ENCODE measurements at places on chromosomes 16 and 17.

DNA sequence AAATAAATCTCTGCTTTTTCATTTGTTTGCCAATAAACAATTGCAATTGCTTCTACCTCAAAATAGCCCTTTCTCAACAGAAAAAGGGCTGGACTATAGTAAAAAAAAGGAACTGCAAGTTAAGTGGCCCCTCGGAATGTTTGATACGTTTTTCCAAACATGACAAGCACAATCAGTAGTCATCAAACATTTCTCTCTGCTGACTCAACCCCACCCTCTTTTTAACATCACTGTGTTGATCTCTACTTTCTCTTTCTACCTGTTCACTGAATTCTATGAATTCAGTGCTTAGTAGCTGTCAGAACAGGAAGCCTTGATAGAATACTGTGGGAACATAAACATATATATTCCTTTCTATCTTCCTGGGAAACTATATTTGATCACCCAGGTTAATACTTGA is 116.5 kb upstream of the AXIN2 start:
- no peak for DNase-seq

- DNase-seq = no peak
Measured at GRCh38 chr17:81238490-81238814, 403 bp downstream of the TEPSIN start.

DNA sequence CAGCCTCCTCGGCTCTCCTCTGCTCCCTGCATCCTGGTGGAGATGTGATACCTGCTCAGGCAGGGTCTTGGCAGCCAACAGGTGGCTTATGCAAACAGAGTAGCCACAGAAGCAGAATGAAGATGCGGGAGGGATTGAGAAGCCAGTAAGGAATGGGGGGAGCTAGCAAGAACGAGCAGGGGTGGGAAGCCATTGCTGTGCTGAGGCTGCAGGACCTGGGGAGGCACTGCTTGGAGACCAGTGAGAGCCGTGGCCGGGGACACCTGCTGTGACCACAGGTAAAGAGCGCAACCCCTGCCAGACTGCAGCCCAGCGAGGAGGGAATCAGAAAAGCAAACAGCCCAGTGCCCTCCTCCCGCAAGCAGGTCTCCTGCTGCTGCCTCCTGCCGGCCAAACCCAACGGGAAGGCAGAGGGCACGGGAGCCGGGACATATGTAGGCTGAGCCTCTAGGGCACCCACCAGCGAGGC is 14.7 kb downstream of the AIPL1 start:
- DNase-seq = no peak

GRCh38 chr16:11843206-11843605 is 8.1 kb downstream of the RSL1D1 start:
- no peak for DNase-seq

- DNase-seq = no peak
Measured at GRCh38 chr17:18332909-18333489, 17.9 kb downstream of the SMCR8 start.

- DNase-seq = peak; percentile 35
Measured at GRCh38 chr16:49441366-49441780, 67.8 kb downstream of the C16orf78 start.

DNA sequence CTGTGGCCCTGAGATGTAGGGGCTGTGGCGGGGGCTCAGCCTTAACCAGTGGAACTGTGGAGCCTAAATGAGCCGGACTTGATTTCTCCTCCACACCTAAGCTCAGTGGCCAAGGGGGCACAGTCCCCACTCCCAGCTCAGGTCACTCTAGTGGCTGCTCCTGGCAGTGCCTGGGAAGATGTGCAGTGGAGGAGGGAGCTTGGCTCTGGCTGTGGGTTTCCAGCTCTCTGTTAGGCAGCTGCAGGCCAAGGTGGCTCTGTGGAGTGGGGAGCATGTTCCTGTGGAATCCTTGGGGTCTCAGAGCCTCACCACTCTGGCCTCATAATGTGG is 76.3 kb downstream of the AMFR start:
- DNase-seq = no peak

GRCh38 chr16:67399218-67399733 is 6.0 kb upstream of the TPPP3 start:
- DNase-seq = no peak

- no peak for DNase-seq
Measured at GRCh38 chr17:38567350-38567749, 38.4 kb downstream of the SRCIN1 start.

GRCh38 chr16:27508476-27508875 is 41.2 kb downstream of the GTF3C1 start:
- DNase-seq = no peak

DNA sequence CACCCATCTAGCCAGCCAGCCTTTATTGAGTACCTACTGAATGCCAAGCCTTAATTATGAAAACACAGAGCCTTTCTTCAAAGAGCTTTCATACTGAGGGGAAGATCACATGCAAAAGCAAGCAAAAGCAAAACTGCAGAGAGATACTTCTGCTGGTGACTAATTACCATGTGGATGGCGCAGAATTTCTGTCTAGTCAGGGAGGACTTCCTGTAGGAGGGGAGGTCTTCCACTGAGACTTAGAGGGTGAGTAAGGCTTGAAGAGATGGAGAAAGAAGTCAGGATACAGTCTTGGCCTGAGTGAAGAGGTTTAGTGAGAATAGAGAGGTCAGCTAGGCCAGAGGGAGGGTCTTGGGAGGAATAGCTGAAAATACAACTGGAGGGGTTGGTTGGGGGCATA is 53.9 kb upstream of the CCL2 start:
- DNase-seq = no peak

DNA sequence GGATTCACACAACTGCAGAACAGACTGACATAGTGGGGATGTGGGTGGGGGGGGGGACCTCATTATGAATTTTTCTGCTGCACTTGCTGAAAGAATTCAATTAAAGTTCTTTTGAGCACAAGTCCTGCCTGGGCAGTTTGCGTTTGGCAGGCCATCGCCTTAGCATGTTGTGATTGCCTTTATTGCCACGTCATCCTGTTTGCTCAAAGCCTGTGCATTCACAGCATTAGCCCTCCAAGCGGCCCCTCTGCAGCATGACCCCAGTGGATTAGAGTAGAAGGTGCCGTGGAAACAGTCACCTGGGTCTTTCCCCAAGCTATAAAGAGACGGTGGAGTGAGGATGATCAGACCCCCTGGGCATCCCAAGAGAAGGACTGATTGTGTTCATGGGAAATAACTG is 17.2 kb downstream of the MSI2 start:
- DNase-seq = no peak

- no peak for DNase-seq
Measured at GRCh38 chr17:59520251-59520650, 45.2 kb upstream of the DHX40 start.

GRCh38 chr16:3515897-3516296 is 15.1 kb downstream of the CLUAP1 start:
- no peak for DNase-seq

DNA sequence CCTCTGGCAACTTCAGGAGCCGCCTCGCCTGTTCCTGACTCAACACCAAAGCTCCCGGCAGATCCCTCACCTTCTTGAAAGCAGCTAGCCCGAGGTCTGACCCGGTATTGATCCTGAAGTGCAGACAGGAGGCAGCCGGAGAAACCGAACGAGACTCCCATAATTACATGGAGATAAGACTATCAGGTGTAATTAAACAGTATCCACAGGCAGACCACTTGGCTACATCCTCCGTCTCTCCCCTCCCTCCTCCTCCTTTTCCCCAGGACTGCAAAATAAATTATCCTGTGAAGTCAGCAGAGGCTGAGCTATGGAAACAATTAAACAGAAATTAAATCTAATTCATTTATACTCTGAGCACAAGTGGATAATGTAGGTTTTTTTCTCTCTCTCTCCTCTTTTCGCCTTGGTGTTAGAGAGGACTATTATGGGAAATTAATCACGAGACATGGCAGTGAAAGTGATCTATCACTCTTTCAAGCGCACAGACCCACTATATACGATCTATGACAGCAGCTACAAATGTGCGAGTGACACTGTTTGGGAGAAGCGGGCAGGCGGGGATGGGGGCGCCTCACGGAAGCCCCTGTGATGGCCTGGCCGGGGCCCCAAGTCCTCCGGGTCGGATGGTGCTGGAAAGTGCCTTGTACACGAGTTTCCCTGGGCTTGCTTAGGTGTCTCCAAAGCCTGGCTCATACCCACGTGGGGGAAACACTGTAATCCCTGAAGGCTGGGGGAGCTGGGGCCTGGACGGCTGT is 92.8 kb downstream of the RBFOX3 start:
- no peak for DNase-seq

GRCh38 chr17:7557775-7558543 is 591 bp upstream of the TNFSF13 start:
- DNase-seq = no peak

- DNase-seq = no peak
Measured at GRCh38 chr16:88314991-88315542, 67.7 kb upstream of the ZNF469 start.

- no peak for DNase-seq
Measured at GRCh38 chr16:50152351-50152806, 727 bp upstream of the TENT4B start.

GRCh38 chr16:15495898-15496297 is 61.5 kb downstream of the BMERB1 start:
- no peak for DNase-seq

DNA sequence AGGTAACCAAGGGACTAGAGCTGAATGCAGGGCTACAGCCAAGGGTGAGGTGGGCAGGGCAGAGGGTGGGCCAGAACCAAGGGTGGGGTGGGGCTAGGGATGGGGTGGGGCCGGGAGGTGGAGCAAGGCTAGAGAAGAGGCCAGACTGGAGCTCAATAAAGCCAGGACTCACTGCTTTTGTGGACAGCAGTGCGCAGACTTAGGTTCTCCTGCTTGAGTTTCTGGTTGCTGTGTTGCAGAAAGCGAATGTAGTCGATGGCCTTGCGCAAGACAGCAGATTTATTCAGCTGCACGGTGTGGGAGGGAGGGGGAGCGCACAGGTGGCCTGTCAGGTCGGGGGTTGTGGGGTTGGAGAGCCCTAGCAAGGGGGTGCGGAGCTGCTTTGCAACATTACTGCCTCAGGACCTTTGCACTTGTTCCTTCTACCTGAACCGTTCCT is 18.7 kb downstream of the SREBF1 start:
- no peak for DNase-seq

DNA sequence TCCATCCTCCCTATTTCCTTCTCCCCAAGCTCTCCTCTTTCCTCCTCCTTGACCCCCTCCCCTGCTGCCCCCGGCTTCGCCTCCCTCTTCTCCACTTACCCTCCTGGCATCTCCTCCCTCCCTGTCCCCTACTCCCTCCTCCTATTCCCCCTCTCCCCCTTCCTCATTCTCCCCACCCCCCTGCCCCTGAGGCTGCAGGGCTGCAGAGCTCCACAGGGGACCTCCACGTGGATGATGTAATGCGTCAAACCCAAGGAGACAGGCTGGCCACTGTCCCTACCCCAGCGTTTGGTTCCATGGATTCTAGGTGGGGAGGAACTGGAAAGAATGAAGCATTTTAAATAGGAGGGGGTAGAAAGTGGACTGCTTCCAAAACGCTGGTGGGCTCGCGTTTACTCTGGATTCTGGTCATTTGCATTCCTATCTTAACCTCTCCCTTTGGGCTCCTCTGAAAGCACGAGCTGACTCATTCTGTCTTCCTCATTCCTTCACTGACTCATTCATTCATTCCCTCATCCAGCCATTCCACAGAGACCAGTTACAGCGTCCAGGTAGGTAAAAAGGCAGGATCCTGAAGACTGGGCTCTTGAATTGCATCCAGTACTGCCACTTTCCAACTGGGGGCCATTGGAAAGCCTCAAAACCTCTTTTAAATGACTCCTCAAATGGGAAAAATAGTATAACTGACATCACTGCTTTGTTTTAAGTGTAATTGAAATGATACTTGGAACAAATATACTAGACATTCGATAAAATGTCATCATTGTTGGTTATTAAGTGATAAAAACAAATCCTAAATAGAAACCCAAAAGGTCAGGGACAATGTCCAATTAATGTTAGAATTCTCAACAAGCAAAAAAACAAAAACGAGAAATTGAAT is 943 bp upstream of the COTL1 start:
- DNase-seq = no peak

All from effector memory CD4-positive, alpha-beta T cell (primary cell).